Fibroblast of skin of right biceps (primary cell): ENCODE measurements at places on chromosomes 4 and X.
A peak's percentile ranks its signal among the peaks of the same experiment; 100 is the strongest.

DNA sequence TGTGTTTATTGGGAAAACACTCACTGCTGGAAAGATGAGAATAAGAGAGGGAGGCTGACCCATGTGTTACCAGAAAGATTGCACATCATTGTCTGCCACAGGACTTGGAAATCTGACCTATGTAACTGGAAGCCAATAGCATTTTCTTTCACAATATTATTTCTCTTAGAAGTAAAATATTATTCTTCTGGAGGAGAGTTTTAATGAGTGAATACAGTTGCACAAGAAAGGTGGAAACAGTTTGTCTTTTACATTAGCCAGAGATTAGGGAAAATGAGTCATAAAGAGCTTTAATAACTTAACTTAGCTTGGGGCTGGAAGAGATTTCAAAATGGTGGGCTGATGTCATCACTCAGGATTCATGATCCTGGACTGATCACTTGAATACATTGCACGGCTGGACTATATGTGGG is 31.5 kb upstream of the LNX1 start:
- peak; percentile 72 for DNase-seq

GRCh38 chr4:41795796-41796385 is 47.4 kb upstream of the PHOX2B start:
- no peak for DNase-seq

DNA sequence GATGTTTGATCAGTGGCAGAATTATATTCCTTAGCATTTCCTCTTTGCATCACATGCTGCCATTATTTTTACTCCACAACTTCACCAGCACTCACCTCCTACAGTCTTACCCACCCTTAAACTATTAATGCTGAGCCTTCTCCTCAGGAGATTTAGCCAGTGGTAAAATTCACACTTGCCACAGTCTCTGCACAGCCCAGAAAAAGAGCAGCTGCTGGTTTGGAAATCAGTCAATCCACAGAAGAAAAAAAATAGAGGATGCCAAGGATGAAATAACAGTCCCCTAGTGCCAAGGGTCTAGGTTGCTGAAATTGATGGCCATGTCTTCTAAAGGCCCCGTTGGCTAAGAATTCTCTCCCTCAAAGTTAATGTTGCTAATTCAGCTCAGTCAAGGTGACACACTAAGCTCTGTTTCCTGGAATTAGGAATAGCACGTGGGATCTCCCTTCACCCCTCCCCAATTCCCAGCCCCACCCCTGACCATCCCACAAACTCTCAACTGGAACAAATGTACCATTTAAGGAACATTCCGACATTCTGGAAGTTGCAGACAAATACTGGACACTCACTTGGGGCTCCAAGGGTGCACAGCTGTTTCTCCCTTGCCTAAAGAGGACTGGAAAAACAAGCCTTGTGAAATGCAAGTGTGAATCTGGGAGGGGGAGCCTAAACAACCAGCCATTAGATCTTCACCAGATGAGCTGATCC is 5.7 kb downstream of the ATP1B4 start:
- DNase-seq = no peak

GRCh38 chr4:189659287-189659686 is 281.4 kb upstream of the FRG1 start:
- no peak for DNase-seq

DNA sequence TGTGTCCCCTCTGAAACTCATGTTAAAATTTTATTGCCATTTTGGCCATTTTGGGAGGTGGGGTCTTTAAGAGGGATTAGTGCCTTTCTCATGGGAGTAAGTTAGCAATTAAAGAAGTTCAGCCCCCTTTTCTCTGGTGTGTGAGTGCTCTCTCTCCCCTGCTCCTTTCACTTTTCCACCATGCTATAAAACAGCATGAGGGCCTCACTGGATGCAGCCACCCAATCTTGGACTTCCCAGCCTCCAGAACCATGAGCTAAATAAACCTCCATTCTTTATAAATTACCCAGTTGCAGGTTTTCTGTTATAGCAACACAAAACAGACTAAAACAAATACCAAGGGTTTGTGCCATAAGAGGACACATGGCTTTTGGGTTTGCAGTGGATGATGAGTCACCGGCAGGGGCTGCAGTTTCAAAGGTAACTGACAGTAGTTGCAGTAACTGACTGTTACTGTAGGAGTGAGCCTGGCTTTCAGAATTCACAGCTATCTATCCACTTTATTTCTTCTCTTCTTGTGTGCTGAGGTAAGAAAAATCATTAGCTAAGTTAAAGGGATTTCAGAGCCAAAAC is 121.5 kb downstream of the PPEF1 start:
- peak; percentile 25 for DNase-seq

GRCh38 chrX:149198980-149199732 is 305.9 kb downstream of the IDS start:
- no peak for DNase-seq

GRCh38 chr4:7976025-7976424 is 36.4 kb upstream of the AFAP1 start:
- no peak for DNase-seq

DNA sequence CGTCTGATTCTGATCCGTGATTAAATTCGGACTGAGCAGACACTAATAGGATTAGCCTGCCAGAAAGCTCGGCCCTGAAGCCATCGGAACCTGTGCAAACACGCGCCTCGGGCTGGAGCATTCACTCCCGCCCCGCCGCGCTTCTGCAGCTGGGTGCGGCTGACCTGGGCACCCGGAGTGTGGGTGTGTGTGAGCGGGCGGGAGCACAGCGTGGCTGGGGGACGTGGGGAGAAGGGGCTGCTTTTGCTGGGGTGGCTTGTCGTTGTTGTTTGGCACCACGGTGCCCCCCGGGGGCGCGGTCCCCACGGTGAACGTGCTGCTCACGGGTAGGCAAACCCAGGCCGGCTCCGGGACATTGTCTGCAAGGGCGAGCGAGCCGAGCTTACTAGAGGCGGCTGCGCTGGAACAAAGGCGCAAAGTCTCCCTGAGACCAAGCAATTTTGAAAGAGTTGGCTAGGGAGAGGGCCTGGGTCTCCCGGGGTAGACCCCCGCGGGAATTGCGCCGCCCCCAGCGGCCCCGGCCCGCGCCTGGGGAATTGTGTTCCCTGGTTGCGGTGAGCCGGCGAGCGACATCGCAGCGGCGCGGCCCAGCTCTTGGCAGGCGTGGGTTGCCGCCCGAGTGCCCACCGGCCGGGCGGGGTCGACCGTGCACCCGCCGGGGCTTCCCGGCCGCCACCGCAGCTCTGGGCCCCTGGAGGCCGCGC is 1.4 kb downstream of the MAMLD1 start:
- no peak for DNase-seq

DNA sequence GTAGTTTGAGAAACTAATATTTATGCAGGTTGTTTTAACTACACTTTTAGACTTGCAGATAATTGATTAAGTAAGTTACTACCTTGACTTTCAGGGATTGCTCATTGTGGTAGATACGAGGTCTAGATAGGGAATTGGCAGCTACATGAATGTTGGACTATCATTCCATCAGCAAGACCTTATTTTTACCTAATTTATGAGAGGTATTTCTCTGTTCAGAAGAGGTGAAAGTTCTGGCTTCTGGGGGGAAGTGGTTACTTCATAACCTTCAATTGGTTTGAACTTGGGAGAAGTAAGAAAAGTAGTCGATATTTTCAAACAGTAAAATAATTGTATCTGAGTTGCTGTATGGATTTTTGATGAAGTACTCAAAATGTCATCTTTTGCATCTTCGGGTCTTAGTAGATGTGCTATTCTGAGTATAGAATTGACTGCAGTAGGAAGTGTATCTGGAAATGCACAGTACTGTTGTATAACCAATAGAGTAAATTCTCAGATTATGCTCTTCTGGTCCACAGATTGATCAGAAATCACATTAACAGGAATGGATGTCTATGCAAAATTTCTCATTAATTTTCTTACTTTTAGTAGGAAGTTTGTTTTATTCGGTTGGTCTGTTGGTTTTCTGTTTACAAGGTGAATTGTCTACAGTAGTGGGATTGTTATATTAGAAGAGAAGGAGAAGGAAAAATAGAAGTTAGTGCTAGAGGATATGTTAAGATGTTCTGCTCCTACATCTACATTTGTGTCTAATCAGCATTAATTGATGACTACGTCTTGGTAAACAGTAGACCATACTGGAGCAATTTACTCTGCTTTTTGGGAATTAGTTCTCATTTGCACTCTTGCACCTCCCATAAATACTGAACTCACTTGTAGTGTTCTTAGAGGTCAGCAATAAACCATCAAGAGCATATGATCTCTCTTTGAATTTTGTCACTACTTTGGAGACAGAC is 3.0 kb downstream of the NFKB1 start:
- DNase-seq = no peak

GRCh38 chr4:140309124-140309870 is 64.1 kb upstream of the SCOC start:
- DNase-seq = peak; percentile 71

GRCh38 chrX:75963774-75964173 is 178.7 kb upstream of the MAGEE2 start:
- DNase-seq = no peak

GRCh38 chr4:151992332-151993154 is 231.7 kb upstream of the GATB start:
- no peak for DNase-seq

GRCh38 chr4:70601422-70602039 is 9.5 kb downstream of the AMBN start:
- peak; percentile 65 for DNase-seq

- no peak for DNase-seq
Measured at GRCh38 chr4:177855507-177856197, 413.4 kb upstream of the AGA start.

GRCh38 chr4:4613641-4614286 is 71.9 kb upstream of the STX18 start:
- peak; percentile 59 for DNase-seq

- no peak for DNase-seq
Measured at GRCh38 chrX:18935893-18936292, 48.0 kb downstream of the PHKA2 start.

- DNase-seq = no peak
Measured at GRCh38 chrX:16559206-16559619, 90.7 kb upstream of the S100G start.

GRCh38 chr4:124713185-124713592 is 657 bp upstream of the ANKRD50 start:
- peak; percentile 82 for DNase-seq

GRCh38 chr4:148062301-148062950 is 330.5 kb downstream of the ARHGAP10 start:
- no peak for DNase-seq

DNA sequence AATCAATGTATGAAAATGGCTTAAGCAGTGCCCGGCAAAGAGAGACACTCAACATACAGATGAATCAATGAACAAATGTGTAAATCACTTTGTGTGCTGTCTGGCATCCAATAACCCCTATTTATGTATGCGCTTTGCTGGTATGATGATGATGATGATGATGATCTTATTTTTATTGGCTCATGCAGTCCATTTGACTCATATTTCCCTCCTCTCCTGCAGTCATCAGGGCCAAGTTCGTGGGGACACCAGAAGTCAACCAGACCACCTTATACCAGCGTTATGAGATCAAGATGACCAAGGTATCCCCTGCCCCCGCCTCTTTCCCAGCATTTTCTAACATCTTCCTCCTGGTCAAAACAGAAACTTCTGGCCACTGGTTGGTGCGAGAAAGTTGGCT is 2.5 kb downstream of the TIMP1 start:
- no peak for DNase-seq

DNA sequence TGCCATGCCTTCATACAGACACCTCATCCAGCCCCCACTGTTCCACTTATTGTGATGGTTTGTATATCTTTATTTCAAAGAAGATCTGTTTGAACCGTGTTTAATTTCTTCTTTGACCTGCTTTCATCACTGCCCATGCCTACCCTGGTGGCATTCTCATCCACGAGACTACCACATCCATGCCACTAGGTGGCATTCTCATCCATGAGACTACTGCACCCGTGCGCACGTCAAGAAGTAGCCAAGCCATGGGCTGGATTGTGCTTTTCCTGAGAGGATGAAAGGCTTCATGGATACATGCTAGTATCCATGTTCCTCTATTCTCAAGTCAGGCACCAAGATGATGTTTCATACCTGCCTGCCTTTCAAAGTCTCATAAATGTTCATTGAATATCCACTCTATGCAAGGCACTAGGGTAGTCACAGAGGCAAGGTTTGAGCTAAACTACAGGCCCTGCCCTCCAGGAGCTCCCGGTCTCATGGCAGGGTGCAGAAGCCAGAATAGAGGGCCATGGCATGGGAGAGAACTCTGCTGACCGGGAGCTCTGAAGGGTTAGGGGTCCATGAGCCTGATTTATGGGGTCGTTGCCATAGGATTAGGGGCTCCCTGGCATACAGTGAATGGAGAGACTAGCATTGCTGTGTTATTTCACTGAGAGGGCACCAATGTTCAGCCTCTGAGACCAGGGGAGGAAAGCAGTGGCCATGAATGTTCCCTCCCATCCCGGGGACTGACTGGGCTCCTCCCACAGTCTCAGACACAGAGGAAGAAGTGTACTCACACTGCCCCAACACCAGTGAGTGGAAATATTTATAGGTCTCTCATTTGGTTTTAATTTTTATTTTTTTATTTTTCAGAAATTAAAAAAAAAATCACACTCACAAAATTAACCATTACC is 24.8 kb upstream of the EOLA2 start:
- DNase-seq = peak; percentile 69

GRCh38 chrX:64456828-64457227 is 61.6 kb upstream of the MTMR8 start:
- no peak for DNase-seq

DNA sequence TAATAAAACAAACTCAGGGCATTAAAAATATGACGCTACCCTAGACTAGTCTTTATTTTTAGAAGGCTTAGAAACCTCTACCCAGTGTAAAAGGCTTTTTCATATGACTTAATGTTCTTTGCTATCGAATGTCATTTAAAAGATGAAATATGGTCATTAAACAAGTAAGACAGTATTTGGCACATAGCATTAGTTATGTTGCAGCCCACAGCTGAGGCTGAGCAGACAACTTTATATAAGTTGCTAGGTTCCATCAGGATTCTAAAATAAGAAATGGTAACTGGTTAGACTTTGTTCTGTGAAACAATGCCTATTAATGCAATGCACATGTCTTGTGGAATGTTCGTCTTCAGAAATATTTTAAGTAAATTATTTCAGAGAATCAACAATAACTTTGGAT is 10.4 kb upstream of the PRSS12 start:
- no peak for DNase-seq
